Posterior cingulate gyrus (tissue), 11 donors: ENCODE measurements at places on chromosomes 16 and 17.

GRCh38 chr17:82305727-82306300 lies 11.6 kb downstream of the CD7 start:
- DNase-seq, result no peak

DNA sequence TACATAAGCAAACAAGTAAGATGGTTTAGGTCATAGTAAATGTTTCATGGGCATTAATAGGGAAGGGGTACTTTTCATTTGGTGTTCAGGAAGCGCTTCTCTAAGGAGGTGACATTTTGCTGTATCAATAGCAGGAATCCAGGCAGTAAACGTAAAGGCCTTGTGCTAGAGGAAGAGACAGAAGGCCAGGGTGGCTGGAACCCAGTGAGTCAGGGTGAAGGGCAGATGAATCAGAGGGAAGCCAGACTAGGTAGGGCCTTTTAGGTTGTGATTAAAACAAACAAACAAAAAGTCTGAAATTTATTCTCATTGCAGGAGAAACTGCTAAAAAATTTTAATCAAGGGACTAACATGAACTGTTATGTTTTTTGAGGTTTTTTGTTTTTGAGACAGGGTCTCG lies 6.5 kb downstream of the BMERB1 start:
- DNase-seq, result no peak

DNA sequence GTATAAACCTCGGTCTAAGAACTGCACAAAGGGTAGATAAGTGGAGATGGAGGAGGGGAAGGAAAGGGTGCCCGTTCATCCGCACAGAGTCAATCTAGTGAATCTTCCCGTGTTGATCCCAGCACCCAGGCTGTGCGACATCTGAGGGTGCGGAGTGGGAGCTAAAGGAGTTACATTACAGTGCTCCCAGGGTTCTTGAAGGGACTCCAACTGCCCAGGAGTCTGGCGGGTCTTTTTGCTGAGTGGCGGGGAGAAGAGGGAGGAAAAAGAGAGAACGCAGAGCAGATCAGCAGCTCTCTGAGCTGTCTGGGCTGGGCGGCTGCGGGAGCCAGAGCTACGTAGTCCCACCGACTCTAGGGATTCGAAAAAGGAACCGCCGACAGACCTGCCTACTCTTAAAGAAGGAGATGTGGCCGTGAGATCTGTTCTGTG lies 1.6 kb upstream of the CA10 start:
- no peak for DNase-seq

DNA sequence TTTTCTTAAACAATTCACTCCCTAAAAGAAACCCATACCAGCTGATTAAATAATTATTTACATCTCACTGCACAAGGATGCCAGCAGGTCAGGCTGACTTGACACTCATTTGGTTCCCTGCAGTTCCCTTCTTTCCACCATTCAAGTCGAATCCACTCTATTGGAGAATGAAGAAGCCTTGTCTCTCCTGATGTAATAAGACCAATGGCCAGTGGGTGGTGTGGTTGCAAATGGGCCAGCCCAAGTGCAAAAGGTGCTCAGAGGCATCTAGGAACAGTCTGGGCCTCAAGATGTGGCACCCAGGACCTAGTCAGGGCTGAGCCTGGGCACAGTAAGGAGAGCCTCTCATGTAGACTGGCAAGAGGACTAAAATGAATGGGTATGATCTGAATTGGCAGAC lies 9.3 kb downstream of the C16orf78 start:
- DNase-seq, result no peak
